ENCODE measurements at places on chromosomes 2 and 18.

- peak; percentile 61 for DNase-seq
Measured at GRCh38 chr2:64779117-64779690, 125.5 kb upstream of the SERTAD2 start.

DNA sequence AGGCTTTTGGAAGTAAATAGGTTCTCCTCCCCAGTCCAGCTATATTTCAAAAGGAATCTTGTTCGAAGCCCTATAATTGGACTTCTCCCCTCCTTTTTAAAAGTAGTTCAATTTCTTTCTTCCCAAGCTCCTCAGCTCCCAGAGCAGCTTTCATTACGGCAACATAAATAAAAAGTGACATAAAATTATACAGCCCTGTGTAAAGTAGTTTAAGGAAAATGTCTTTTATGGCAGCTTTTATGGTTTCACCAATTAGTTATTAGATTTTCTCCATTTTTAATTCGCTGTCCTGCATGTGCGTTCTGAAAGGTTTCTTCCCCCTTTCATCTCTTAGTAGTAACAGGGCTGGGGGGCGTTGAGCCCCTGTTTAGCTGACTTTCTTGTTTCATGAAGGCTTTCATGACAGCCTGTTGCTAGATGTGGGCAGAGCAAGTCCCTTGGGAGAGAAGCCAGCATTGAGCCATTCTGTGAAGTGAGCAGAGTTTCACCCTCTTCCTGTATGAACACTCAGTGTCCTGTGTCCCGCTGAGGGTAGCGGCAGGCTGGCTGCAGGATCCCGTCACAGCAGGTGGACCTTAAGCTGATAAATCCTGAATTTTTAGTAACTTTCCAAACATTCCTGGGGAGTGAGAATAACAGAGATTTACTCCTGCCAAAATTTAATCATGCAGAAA is 229.7 kb upstream of the SPRED2 start:
- DNase-seq = no peak

DNA sequence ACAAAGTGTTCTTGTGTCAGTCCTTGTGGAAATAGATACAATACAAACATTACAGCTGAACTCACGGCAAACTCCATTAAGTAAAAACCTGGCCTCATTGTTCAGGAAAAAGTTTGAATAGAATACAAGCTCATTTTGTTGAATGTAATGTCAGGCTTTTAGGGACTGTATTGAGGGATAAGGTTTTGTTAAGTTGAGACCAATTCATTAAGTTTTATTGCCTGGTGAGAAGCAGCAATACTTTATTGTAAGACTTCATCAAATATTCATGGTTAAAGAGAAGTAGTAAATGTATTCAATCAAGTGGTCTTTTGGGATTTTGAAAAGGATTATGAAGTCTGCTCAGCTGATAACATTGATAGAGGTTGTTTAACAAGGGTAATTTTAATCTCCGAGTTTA is 35.4 kb upstream of the METAP1D start:
- no peak for DNase-seq

- DNase-seq = no peak
Measured at GRCh38 chr2:158914066-158914465, 54.4 kb upstream of the TANC1 start.

- no peak for DNase-seq
Measured at GRCh38 chr2:180677930-180678624, 302.3 kb upstream of the UBE2E3 start.
